ENCODE measurements at places on chromosomes 6 and 20.

GRCh38 chr6:123994891-123995635 lies 191.4 kb downstream of the NKAIN2 start:
- DNase-seq = no peak

DNA sequence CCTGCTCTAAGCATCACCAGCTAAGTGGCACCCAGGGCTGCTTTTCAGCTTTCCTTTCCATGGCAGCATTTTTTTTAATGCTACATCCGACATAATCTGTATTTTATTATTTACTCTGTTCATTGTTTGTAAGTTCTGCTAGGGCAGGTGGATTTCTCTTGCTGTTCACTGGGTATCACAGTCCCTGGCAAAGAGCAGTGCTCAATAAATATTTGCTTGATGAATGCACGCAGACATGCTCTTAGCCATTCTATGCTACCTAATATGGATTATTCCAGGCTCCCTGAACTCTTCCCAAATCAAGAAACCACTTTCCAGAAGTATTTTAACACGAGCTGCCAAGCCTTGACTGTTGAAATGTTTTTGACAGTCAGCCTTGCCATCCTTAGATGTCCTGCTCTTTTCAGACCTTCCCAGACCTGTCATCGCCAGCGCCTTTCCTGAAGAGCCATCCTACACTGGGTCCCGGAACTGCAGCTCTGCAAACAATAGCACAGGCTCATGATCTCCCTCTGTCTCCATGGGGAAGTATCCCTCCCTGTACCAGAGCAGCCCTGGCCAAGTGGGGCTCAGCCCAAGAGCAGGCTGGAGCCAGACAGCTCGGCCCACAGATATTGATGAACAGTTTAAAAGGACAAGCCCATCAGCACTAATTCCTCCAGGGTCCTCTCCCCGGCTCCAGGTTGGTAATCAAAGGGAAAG lies 136.5 kb upstream of the CDH4 start:
- no peak for DNase-seq

DNA sequence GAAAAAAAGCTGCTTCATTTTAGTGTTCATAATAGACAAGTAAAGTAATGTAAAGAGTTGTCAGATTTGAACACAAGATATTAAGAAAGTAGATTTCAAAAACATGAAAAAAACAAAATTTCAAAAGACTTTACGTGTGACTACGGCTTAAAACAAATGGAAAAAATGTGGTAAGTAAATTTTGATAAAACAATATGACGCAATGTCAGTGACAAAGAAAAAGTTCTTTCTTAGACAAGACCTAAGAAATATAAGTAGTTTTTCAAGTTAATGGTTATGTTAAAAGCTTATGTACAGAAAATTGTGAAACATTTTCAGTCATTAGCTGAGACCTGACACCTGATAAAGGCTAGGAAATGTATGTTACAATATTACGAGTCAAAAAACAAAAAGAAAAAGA lies 73.7 kb upstream of the EYS start:
- DNase-seq = no peak

DNA sequence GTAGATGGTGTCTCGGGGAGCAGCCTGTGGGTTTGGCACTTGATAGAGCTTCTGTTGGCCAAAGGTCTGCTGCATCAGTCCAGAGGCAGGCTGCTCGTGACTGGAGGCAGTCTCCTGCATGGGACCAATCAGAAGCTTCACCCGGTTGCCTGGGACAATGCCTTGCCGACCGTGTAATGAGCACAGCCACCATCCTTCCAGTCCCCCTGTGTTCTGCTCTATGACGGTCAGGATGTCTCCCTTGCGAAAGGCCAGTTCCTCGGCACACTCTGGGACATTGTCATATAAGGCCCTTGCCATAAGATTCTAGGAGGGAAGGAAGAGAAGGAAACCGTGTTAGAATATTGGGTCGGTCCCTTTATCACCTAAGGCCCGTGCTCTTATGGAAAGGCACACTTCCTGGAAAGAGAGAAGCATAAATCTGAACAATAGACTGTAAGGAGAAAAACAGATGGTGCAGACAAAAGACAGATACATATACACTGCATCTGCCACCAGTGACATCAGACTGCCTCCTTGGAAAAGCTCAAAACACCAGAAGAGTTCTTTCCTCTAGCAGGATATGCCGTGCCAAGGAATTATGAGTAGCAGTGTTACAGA lies 18.9 kb downstream of the NEDD9 start:
- DNase-seq = no peak

- DNase-seq = no peak
Measured at GRCh38 chr20:62458275-62459251, 17.2 kb downstream of the GATA5 start.

DNA sequence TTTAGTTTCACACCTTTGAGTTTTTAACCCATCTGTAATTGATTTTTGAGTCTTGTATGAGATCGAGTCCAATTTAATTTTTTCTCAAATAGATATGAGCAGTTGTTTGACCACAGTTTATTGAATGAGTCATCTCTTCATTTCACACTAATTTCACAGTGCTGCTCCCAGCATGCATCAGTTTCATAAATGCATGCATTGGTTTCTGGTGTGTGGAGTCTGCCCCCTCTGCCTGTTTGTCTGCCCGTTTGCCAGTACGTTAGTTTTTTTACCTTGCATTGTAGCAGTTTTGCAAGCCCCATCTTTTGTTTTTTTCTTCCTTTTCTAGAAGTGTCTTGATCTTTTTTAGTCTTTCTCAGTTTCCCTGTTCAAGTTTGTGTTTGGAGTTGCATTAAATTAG lies 11.9 kb downstream of the SLX4IP start:
- DNase-seq = no peak

DNA sequence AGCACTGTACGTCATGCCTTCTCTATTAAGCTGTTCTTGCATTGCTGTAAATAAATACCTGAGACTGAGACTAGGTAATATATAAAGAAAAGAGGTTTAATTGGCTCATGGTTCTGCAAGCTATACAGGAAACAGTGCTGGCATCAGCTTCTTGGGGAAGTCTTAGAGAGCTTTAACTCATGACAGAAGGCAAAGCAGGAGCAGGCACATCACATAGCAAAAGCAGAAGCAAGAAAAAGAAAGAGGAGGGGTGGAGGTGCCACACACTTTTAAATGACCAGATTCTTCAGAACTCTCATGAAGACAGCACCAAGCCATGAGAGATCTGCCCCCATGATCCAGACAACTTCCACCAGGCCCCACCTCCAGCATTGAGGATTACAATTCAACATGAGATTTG lies 30.1 kb downstream of the CYB5R4 start:
- no peak for DNase-seq

- DNase-seq = no peak
Measured at GRCh38 chr6:101832371-101832770, 438.9 kb downstream of the GRIK2 start.

- no peak for DNase-seq
Measured at GRCh38 chr20:36273414-36274180, 32.5 kb upstream of the DLGAP4 start.

DNA sequence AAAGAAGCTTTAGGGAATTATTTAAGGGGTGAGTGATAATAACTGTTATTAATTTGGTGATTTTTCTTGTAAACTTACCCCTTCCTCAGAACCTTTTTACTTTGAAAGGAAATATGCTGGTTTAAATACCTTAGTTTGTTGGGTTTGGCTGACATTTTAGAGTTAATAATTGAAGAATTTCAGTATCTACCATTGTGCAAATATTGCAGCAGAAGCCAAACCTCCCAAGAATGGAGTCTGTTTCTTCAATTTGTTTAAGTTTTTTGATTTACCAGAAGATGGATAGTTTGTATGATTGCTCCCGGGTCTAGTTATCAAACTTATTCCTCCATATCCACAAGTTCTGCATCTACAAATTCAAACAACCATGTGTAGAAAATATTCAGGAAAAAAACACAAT lies 77.1 kb downstream of the ATRN start:
- no peak for DNase-seq
